ENCODE measurements at places on chromosomes 1 and 21.

GRCh38 chr21:36479415-36480402 lies at the start of gene CLDN14:
CLDN14 (minus strand) TSS chr21:36480122; CDS start chr21:36461695, 18,427 bp downstream.
- no peak for DNase-seq

- DNase-seq: no peak
Measured at GRCh38 chr1:33426916-33427315, 4.0 kb downstream of the PHC2 start.

GRCh38 chr1:181482521-181483284 lies 614 bp upstream of the CACNA1E start:
- DNase-seq: no peak

DNA sequence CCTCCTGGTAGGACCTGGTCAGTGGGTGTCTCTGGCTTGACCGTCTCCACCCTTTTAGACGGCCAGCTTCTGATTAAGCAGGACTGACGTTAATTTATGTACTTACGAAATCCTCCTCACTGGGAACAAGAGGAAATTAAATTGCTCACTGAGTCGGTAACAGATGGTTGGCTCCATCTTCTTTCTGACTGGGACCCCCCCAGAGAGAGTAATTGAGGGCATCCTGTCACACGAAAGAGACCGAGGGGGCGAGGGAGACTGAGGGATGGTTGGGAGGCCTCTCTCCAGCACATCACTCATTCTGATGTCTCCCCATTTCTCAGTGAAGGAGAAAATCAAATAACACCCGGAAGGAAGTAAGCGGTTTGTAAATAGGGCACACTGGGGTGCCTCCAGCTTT lies 104.8 kb downstream of the OMA1 start:
- no peak for DNase-seq

DNA sequence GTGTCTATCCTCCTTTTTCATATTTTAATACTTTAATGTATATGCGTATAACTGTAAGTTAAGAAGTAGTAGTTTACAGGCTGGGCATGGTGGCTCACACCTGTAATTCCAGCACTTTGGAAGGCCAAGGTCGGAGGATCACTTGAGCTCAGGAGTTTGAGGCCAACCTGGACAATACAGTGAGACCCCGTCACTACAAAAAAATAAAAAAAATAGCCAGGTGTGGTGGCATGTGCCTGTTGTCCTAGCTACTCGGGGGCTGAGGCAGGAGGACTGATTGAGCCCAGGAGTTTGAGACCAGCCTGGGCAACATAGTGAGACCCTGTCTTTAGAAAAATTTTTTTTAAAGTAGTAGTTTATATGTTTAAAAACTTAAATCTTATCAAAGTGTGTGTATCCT lies 22.3 kb downstream of the ATPAF1 start:
- no peak for DNase-seq

- DNase-seq: no peak
Measured at GRCh38 chr1:11891433-11892186, 32.9 kb upstream of the NPPB start.

DNA sequence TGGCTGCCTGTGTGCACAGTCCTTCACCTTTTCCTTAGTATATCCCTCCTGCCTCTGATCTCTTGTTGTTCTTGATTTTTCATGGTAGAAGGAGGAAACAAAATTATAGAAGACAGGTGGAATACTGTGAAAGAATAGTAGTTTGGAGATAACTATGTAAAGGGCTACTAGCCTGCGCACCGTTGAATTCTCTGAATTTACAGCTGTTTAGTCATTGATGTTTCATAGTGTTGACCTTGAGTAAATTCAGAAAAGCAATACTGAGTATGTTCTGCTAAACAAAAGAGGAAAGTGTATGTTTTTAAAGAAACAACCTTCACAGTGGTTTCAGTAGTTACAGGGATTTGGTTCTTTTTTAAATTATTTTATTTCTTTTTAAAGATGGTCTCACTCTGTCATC lies 18.1 kb downstream of the CAMTA1 start:
- no peak for DNase-seq

DNA sequence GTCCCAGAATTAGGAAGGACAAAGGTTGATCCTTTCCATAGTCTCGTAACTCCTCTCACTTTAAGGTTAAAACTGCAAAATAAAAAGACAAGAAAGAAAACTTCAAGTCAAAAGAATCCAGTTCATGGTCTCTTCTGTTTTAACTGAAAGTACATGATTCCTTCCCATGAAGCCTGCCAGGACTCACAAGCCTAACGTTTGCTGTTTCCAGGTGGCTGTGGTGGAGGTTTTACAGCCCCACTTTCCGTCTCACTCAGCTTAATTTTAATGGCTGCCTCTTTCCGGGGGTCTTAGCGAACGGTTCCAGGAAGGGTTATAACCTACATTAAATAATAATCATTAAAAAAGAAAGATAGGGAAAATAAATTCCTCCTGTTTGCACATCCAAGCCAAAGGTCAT lies 136.8 kb upstream of the SPAG17 start:
- no peak for DNase-seq

- DNase-seq: no peak
Measured at GRCh38 chr1:240474133-240474614, 137.8 kb downstream of the GREM2 start.

GRCh38 chr1:241215203-241215602 lies 141.8 kb downstream of the RGS7 start:
- DNase-seq: no peak

DNA sequence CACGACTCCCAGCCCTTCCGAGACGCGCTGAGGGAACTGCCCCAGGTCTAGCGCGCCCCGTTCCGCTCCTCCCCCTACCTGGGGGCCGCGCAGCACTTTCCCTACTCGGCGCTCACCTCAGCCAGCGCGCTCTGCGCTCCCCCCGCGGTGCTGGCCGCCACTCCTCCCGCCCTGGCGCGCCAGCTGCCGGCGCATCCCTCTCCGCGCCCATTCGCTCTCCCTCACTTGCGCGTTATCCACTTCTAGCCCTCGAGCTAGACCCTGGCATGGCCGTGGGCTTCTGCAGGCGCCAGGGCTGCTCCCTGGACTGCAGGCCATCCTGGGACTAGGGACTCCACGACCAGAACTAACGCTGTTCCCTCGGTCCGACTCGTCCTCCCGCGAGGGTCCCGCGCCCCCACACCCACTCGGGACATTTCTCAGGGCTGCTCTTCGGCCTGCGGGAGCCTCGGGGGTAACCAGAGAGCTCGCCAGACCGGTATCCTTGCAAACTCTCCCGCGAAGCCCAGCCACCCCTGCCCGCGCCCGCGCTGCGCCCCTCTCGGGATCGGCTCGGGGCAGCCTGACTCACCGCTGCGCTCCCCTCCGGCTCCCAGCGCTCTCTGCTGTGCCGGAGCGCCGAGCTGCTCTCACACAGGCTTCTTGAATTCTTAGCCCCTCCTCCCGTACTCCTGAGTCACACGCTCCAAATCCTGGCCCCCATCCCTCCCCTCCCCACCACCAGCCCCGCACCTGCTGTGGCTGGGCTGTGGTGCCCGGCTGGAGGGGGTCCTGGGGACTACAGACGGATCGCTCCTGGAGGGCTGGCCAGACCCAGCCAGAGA lies at the start of gene NGF:
NGF (minus strand) TSS at position 617 of the 824 bp plus-strand sequence. CDS start 51,454 bp downstream, outside the sequence.
- no peak for DNase-seq

DNA sequence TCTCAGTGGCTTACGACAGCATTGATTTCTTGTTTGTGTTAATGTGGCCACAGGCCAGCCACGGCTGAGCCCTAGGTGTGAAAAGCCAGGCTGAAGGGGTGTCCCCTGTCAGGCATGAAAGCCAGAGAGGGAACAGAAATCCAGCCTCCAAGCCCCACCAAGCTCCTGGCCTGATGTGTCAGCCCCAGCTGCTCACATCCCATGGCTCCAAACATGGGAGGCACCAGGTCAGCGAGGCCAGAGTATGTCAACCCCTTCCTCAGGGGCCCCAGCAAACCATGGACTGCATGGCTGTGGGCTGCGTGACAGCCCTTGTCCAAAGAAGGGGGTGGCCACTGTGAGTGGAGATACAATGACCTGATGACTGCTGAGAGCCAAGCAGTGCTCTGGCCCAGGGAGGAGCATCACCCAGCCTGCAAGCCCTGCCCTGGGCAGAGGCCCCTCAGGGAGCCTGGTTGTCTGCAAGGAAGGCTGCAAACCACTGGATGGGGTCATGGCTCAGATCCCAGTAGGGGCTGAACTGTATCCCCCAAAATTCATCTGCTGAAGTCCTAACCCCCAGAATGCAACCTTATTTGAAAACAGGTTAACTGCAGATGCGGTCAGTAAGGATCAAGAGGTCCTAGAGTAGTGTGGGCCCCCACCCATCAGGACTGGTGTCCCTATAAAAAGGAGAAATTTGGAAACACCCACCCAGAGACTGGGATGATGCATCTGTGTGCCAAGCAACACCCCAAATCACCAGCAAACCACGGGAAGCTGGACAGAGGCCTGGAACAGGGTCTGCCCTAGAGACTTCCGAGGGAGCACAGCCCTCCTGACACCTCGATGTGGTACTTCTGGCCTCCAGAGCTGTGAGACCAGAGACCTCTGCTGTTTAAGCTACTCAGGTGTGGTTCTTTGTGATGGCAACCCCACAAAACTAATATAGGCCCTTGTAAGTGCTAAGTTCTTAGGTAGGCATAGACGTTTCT lies 3.3 kb upstream of the MX2 start:
- no peak for DNase-seq

DNA sequence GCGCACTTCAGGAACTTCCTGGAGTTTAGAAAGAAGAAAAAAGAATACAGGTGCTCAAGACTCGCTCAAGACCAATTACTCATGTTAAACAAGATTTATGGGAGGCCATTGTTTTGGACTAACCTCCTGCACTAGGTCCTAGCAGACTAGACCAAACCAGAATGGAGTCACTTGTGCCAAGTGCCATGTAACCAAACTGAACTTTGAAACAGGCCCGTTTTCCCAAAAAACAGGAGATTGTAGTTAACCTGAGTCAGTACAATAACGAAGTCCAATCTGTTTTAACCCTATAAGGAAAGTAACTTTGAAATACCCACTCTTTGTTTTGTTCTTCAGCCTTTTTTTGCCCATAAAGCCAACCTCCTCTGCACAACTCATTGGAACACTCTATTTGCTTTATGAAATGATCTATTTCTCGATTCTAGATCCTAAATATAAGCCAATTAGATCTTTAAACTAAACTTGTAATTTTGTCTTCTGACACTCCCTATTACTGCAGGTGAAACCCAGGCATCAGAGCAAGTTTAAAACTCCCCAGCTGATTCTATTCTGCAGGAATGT lies 695 bp upstream of the NTPCR start:
- DNase-seq: no peak

GRCh38 chr1:220451532-220451931 lies 76.4 kb upstream of the MARK1 start:
- DNase-seq: no peak

- DNase-seq: no peak
Measured at GRCh38 chr1:178330153-178330552, 166.6 kb downstream of the CLEC20A start.

DNA sequence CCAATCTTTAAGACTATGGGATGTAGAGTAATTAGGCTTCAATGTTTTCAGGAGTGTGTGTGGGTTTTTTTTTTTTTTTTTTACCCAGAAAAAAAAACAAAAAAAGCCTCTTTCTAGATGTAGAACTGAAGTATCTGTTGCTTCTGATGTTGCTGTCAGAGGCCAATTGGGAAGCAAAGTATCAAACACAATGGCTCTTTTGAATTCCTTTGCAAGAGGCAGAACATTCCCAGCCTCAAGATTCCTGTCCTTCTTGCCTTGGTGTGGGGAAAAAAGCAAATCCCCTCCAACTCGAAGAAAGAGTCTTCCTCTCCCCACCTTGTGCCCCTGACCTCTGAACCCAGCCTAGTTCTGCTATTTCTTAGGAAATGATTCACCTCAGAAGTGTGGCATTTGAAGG lies 55.4 kb upstream of the LMO4 start:
- DNase-seq: no peak

- no peak for DNase-seq
Measured at GRCh38 chr1:66223681-66224080, 310.3 kb upstream of the SGIP1 start.

DNA sequence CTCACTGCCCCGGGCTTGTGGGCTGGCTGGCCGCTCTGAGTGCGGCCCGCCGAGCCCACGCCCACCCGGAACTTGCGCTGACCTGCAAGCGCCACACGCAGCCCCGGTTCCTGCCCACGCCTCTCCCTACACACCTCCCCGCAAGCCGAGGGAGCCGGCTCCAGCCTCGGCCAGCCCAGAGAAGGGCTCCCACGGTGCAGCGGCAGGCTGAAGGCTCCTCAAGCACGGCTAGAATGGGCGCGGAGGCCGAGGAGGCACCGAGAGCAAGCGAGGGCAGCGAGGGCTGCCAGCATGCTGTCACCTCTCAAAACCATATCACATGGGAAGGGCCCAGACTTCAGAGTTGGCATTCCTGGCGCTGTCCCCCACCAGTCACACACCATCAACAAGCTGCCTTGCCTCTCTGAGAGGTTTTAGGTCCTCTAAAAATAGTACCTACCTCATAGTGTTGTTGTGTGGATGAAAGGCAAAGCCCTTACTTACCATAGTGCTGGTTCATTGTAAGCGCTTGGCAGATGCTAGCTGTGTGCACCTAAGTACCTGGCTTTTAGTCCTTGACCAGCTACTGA lies 13.4 kb downstream of the LDLRAD1 start:
- no peak for DNase-seq

DNA sequence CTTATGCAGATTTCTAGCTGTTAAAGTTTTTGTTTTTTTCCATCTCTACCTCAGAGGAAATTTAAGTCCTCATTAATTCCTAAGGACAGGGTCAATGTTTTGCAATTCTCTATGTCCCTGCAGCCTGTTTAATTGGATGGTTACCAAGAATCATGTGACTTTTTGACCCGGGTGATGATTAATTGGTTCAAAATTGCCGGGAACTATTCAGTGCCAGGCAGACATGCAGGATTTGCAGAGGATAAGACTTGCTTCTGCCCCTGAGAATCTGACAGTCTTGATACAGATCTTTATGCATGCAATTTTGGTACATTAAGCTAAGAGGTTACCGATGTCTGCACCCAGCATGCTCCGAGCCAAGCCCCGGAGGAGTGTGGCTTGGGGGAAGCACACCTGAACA lies 87.9 kb downstream of the PLPP3 start:
- DNase-seq: no peak

DNA sequence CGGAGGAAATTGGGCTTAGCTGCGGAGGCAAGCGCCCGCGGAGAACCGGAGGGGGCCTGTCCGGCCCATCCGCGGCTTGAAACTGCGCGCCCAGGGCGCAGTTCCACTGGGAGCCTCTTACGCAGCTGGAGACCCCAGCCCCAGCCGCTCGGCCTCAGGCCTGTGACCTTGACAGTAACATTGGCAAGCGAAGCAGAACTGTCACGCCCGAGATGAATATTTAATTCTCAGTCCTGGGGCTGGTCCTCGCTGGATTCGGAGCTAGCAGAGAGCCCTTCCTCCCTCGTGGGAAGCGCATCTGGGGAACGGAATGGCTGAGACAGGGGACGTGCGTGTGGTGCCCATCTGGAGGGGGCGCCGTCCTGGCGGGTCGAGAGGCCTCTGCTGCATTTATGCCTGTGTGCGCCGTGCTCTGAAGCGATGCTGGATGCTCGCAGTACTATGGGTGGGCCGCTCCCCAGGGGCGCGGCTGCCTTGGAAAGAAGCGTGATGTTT lies 928 bp downstream of the SLC6A17 start:
- DNase-seq: no peak

Data from stimulated activated CD4-positive, alpha-beta T cell treated with anti-CD3 and anti-CD28 coated beads, TNF-alpha, amount 100 ng/mL, for 1 hour (primary cell).